Stimulated activated CD4-positive, alpha-beta T cell treated with anti-CD3 and anti-CD28 coated beads, Interleukin-1b, Interleukin-23, amount 100 ng/mL, for 24 hours (primary cell): ENCODE measurements at places on chromosomes 6 and 20.
A peak's percentile ranks its signal among the peaks of the same experiment; 100 is the strongest.

DNA sequence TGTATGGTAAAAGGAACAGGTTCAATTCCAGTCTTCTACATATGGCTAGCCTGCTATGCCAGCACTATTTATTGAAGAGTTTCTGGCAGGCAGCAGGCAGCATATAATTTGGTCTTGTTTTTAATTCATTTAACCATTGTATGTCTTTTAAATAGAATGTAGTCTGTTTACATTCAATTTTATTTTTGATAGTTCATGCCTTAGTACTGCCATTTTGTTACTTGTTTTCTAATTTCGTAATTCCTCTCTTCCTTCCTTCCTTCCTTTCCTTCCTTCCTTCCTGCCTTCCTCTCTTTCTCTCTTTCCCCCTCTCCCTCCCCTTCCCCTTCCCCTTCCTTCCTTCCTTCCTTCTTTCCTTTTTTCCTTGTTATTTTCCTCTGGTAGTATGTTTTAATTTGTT is 17.6 kb upstream of the OR2J2 start:
- no peak for DNase-seq

- DNase-seq, result no peak
Measured at GRCh38 chr6:166493427-166494100, 92.9 kb downstream of the RAMACL start.

GRCh38 chr6:6495851-6496250 is 92.7 kb upstream of the LY86 start:
- DNase-seq, result no peak

DNA sequence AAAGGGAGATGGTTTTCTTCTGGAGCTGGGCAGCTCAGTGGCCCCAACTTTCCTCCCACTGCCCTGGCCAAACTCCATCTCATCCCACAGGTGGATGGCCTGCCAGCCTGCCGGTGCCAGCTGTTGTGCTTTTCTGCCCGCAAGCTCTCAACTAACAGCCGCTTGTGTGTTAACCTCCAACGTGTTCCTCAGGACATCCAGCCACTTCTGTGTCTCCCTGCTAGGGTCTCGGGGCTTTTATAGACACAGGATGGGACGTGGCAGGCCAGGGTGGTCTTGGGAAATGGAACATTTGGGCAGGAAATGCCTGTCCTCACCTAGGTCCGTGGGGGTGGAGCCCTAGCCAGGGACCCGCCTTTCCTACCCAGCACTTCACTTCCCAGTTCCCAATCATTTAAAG is 171.1 kb upstream of the RGS17 start:
- DNase-seq, result no peak

DNA sequence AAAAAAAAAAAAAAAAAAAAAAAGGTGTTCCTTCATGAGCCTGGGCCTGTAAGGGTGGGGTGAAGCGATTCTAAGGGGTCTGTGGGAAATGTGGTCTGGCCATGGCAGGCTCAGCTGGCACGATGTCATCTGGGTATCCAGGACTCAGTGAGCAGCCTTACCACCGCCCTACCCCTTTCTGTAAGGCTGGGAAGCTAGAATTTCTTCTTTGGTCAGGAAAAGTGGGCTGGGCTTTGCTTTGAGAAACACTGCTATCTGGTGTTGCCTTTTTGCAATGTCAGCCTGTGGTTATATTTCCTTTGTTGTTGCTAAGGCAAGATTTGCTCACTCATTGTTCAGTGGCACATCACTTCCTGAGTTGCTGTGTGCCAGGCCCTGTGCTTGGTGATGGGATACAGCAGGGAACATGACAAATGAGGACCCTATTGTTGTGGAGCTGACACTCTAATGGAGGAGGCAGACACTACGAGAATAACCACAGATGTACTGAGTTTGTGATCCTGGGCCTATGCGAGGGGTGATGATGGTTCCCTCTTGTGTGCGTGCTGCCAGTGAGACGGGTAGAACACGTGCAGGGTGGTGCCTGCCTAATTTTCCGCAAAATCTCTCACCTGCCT is 45.9 kb upstream of the ZNFX1 start:
- no peak for DNase-seq

GRCh38 chr20:59135093-59135492 is 28.5 kb upstream of the ZNF831 start:
- no peak for DNase-seq

GRCh38 chr6:41200296-41200900 is 551 bp downstream of the TREML2 start:
- DNase-seq, result peak; percentile 30

DNA sequence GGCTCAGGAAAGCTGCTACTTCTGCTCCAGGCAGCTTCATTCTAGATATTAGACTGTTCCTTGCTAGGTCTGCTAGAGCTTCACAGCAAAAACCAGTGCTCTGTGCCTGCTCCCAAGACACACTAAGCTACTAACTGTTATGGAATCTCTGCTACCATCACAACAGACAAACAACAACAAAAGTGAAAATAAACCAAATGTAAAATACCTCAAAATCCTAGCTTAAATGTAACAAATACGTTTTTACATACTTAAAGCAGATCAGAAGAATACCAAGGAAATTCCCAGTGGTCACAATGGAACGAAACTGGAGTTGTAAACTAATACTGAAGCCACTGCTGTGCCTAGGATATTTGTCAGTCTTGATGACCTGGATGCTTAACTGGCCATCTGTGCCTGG is 84.6 kb upstream of the EZR start:
- DNase-seq, result no peak

DNA sequence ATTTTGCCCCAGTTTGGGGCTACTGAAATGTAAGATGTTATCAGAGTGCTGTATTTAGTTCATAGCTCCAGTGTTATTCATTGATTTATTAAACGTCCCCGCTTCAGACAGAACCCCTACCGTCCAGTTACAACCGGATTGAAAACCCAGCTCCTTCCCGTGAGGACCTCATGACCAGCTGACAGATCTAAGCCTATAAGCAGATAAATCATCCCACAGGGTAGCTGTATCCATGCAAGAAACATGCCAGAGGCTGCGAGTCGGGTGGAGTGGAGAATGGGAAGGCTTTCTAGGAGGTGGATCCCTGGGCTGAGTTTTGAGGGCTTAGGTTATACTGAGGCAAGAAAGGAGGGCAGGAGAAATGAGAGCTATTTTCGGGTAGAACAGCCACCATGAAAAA is 260.0 kb downstream of the ARID1B start:
- DNase-seq, result no peak

GRCh38 chr20:44218446-44218845 is 7.9 kb upstream of the OSER1 start:
- DNase-seq, result no peak

GRCh38 chr6:117951783-117952182 is 44.7 kb downstream of the SLC35F1 start:
- no peak for DNase-seq

GRCh38 chr6:113450061-113450465 is 407.1 kb upstream of the MARCKS start:
- no peak for DNase-seq

DNA sequence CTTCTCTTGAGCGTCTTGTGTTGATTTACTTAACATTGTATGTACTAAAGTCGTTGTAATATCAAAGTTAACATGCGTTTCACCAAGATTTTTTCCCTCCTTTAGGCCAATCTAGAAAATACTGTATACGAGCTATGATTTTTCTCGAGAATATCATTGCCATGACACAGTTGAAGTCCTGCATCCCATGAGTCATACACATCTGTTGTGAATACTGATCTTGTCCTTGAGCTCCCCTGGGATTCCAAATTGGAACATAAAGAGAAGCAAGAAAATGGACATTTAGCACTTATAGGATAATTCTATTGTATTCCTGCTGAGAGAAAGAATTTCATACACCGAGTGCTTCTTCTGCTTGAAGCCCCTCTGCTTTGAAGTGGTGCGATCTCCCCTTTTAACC is 109.6 kb downstream of the SLC35B3 start:
- no peak for DNase-seq

DNA sequence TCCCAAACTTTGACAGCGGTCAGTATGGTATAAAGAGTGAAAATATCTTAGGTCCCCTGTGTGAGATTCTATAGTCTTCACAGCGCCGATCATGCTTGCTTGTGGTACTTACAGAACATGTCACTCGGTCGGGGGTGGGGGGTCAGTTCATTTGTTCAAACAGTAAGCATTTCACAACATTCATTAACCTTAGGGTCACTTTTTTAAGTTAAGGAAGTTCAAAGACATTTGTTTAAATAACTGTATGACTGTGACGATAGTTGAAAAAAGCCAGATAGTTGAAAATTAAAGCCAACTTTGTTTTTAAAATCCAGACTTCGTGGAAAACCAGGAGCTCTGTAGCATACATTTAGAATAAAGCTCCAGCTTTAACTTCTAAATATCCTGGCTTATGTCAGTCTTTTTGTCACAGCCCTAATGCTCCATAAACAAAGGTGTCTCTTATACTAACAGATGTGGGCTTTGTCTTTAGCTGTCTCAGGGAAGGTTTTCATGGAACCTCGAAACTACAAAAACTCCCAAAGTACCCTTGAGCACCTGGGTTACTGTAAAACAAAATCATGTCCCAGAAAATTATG is 57.9 kb upstream of the PHACTR2 start:
- no peak for DNase-seq

GRCh38 chr20:35603695-35604448 is 11.8 kb upstream of the SPAG4 start:
- no peak for DNase-seq

DNA sequence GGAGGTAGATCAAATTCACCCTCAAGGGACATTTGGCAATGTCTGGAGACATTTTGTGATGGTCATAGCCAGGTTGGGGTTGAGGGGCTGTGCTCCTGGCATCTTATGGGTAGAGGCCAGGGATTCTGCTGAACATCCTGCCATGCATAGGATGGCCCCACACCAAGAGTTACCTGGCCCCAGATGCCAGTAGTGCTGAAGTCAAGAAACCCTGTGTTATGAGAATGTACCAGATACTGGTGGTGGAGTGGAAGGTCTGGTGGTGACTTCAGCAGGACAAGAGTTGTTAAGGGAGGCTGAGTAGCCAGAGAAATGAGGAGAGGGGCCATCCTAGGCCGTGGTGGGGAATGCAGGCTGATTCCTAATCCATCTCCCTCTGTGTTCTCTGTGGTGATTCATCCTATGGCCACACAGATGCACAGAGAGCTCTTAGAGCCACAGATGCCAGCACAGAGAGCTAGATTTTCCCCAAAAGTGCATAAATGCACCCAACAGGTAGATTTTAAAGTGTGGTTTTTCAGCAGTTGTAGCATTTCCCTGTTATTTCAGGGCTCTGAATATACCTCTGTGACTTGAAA is 43.6 kb downstream of the CDYL start:
- DNase-seq, result no peak

GRCh38 chr20:56826306-56826704 is 197.2 kb downstream of the TFAP2C start:
- no peak for DNase-seq

- DNase-seq, result no peak
Measured at GRCh38 chr6:43511824-43512415, 1.8 kb upstream of the LRRC73 start.

- DNase-seq, result no peak
Measured at GRCh38 chr6:111105578-111105977, 18.3 kb downstream of the SLC16A10 start.

GRCh38 chr6:24428615-24429014 is 25.9 kb downstream of the MRS2 start:
- DNase-seq, result no peak

GRCh38 chr6:74626288-74626687 is 579.6 kb downstream of the COL12A1 start:
- DNase-seq, result no peak

DNA sequence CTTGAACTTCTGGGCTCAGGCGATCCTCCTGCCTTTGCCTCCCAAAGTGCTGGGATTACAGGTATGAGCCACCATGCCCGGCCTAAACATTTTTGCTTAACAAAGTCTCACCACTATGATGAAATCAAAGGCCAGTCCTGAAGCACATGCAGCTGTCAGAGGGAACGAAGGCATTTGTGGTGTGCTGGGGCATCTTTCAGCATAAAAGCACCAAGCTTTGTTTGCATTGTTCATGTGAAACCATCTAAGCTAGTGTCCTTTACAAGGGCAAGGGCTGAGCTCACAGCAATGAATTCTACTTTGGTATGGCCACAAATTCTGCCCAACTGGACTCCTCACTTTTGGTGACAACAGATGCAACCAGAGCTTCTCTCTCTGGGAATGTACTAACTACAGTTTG is 66.8 kb downstream of the ZFP64 start:
- DNase-seq, result no peak

DNA sequence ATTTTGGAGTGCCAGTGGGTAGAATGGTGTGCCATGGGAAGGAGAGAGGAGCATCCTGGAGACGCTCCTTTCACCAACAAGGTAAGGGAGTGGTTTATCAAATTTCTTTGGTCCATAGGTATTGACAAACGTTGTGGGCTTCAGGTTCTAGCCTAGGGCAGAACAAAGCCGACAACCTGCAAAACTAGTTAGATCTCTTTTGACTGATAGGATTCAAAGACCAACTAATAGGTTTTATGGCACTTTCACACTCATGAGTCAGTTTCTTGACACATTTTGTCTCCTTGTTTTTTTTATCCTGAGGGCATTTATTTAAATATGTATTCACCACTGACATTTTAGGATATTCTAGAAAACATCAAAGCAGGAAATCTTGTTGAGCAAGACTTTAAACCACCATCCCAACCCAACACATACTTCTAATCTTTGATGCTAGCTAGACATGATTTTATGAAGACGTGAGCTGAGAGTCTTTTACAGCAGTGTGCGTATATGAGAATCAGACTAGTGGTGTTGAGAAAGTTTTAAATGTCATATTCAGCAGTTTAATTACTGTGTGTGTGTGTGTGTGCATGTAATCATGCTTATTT is 370.4 kb upstream of the HSF2 start:
- DNase-seq, result no peak

DNA sequence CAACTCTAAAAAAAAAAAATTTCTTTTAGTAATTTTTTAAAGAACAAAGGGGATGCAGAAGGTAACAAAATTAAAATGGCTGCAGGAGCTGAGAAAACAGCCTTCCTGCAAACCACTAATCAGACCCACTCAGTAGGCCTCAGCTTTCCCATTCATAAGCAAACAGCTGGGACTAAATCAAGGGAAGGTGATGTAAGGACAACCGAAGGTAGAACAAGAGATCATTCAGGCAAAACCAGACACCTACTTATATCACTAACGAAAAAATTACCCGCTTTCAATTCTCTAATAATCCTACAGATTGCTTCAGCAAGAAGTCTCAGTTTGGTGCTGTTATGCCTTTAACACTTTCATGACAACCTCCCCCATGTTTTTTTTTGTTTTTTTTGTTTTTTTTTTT is 124.0 kb downstream of the ZMYND8 start:
- no peak for DNase-seq

GRCh38 chr20:41533537-41534136 is 84.5 kb downstream of the CHD6 start:
- no peak for DNase-seq

- DNase-seq, result no peak
Measured at GRCh38 chr6:130713144-130713543, 114.1 kb upstream of the SMLR1 start.

DNA sequence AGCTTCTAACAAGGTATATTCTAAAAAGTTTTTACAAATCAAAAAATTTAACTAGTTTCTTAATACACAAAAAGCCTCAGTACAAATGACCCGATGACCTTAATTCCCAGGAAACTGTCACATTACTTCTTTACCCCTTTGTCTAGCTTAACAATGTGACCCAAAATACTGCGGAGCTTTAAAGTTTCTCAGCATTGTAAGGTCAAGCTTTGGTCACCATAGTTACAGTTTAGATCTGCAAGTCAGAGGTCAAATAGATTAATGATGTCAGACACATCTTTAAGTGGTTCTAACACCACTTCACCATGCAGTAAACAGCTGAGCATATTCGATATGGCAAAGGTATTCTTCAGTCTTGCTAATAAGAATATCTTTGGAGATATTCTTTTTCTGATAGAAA is 36.8 kb upstream of the FLRT3 start:
- DNase-seq, result no peak
